ENCODE measurements at places on chromosomes 2 and 18.

GRCh38 chr18:27250471-27250870 lies 65.4 kb upstream of the CHST9 start:
- no peak for DNase-seq

GRCh38 chr2:126765395-126765794 lies 109.4 kb downstream of the GYPC start:
- no peak for DNase-seq

DNA sequence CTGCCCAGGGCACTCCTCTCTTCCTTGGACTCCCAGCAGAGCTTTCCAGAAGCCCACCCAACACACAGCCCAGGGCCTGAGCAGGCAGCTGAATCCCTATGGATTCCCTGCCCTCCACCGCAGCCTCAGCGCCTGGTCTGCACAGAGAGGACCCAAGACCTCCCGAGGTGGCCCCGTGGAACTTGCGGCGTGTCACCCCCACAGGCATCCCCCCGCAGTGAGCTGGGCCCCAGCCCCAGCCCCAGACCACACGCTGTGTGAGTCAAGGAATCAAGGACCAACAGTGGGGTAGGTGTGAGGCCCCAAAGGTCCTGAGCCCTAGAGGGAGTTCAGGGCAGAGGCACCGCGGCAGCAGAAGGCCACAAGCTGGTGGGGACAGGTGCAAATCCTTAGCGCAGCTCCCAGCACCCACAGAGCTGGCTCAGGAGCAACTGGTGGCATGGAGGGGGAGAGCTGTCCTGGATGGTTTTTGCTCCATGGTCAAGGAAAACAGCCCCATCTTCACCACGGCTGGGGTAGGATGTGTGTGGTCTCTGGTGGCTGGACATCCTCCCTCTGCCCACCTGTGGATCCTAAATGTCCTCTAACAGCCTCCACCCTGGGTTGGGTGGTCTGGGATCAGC lies 8.5 kb downstream of the HS6ST1 start:
- DNase-seq: no peak

GRCh38 chr18:42086288-42086687 lies 131.3 kb downstream of the PIK3C3 start:
- DNase-seq: no peak

DNA sequence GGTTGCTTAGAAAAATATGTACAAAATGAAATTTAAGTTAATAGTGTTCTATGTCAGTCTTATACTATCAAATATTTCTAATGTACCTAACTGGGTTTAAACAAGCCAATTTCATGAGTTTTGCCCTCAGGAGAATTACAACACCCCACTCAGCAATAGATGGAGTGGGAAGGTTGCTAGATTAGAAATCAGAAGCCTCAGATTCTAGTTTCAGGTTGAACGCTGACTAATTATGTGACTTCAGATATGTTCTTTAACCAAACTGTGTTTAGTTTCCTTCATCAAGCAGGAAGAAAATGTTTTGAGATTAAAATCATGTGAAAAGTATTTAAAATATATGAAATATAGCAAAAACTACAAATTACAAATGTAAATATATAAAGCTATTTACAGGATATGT lies 133.8 kb upstream of the KCNH7 start:
- no peak for DNase-seq

GRCh38 chr2:208373460-208374089 lies 33.0 kb upstream of the PTH2R start:
- peak; percentile 10 for DNase-seq

DNA sequence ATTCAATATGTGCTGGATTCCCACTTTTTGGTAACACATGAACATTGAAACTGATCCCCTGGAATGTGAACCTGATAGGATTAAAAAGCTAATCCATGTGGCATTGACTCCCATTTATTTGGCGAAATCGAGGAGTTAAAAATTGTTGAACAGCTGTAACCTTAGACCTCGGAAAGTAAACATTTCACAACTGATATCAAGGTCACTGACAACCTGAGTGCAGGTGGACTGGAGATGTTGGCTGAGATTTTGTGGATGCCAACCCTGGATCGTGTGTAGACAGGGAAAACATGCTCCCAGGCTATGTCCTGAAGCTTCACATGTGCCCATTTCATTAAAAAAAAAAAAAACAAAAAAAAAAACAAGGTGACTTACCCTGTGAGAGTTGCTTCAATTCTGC lies 204.8 kb downstream of the SETBP1 start:
- no peak for DNase-seq

GRCh38 chr2:224041554-224041953 lies 2.5 kb upstream of the SERPINE2 start:
- DNase-seq: no peak

GRCh38 chr2:191246820-191247380 lies 1.7 kb downstream of the MYO1B start:
- DNase-seq: no peak

- DNase-seq: no peak
These were observed 121.3 kb downstream of the NDUFA10 start for GRCh38 chr2:239903803-239904202.

GRCh38 chr2:10493634-10494281 lies 45.6 kb upstream of the ODC1 start:
- DNase-seq: peak; percentile 85

GRCh38 chr2:137747509-137747908 lies 216.8 kb upstream of the HNMT start:
- no peak for DNase-seq

Data from activated T-cell treated with anti-CD3 and anti-CD28 coated beads, Interleukin-2, amount 50 U/mL, for 72 hours (primary cell).